ENCODE measurements at places on chromosomes 16 and 17.

DNA sequence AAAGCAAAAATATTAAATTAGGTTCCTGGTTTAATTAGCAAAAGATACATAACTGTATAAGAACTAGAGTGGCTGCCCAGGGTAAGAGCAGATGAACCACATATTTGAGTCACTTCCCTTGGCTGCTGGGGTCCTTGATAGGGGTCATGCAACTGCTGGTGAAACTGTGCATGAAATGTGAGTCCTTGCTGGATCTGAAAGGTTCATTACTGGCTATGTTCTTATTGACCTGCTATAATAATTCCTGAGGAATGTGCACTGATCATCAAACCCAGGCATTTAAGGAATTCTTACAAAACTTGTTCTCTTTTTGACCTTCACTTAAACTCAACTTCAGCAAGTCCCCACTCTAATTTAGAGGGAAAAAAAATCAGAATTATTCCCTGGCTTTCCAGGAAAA is 183.4 kb downstream of the ZNF18 start:
- DNase-seq, result no peak

DNA sequence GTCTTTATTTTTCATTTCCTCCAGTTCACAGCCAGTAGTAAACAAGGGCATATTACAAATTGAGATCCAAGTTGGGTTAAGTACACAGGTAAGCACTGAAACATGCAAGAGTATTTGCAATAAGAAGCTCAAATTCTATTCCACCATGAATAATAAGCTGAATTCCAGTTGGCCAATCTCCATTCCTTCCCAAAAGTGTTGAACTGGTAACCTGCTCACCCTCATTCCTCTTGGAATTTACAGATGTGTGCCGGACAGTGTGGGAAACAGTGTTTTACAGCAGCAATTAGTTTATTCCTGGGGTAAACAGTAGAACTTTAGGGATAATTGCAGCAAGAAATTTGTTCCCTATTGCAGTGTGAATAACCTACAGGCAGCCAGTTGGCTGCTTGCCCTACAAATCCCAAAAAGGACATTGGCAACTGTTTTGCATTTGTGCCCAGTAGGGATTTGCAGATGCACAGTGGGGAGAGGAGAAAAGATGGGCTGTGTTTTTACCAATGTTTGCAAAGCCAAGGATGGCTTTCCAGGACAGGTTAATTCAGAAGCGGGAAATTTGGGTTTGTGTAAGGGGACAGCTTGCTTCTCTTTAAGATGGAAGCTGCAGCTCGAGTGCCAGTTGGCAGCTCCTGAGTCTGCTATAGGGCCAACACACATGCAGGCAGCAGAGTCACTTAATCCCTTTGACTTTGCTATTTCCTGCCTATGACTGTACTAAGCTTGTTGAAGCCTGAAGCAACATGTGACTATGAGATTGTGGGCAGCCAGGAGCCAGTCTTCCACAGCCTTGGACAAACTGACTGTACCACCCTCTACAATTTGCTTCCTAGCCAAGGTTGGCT is 318.9 kb downstream of the MAP2K6 start:
- no peak for DNase-seq

DNA sequence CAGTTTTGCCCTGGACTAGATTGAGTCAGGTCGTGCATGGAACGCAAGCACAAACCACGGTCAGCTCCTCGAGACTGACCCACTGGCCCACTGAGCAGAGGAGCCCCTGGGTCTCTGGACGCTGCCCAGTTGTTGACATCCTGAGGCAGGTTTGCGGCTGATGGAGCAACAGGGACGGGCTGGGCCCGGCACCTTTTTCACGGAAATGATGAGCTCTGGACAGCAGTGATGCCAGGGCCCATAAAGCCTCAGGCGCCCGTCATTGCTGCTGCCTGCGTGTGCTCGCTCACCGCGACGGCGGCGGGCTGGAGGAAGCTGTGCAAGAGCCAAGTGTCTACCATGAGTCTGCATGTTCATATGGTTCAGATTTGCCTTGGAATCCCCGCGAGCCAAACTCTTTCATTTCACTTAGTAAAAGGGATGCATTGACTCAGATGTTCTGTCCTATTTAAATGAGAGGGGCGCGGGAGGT is 30.8 kb upstream of the CRISPLD2 start:
- DNase-seq, result no peak

DNA sequence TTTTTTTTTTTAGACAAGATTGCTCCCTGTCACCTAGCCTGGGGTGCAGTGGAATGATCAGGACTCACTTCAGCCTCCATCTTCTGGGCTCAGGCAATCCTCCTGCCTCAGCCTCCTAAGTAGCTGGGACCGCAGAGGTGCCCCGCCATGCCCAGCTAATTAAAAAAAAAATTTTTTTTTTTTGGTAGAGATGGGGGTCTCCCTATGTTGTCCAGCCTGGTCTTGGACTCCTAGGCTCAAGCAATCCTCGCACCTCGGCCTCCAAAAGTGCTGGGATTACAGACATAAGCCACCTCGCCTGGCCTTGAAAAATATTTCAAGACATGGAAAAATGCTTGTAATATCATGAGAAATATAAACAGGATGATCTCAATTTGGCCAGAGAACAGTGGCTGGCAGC is 42.9 kb downstream of the HAPSTR1 start:
- DNase-seq, result no peak

DNA sequence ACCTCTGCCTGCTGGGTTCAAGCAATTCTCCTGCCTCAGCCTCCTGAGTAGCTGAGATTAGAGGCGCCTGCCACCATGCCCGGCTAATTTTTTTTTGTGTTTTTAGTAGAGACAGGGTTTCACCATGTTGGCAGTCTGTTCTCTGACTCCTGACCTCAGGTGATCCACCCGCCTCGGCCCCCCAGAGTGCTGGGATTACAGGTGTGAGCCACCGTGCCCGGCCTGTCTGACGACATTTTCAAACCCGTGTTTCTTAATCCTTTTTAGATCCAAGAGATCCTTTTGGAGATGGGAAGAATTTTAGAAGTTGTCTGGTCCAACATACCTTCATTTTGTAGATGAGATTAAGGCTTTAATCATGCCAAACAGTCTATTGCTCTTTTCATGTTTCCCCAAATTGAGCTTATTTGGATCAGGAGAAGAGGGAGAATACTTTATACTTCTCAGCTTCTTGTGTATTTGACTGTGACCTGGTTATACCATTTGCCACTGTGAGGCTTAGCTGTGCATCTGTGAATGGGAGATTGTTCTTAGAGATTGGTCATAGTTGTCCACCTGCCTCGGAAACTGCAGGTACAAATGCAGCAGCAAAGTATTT is 25.8 kb downstream of the USP10 start:
- no peak for DNase-seq

GRCh38 chr17:31530391-31530985 is 139.0 kb downstream of the RAB11FIP4 start:
- DNase-seq, result no peak

- DNase-seq, result no peak
Measured at GRCh38 chr17:46733837-46734475, 84.5 kb downstream of the WNT3 start.

DNA sequence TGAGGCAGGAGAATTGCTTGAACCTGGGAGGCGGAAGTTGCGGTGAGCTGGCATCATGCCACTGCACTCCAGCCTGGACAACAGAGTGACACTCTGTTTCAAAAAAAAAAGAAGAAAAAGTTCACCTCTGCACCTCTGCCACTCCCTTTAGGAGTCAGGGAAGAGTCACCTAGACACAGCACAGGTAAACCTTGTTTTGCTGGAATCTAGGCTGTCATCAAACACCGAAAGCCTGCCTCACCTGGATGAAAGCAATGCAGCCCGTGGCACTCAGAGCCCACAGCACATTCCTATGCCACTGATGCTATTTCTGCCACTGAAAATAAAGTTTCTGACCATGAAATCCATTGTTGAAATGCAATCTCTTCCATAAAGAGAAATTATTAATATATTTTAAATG is 22.2 kb downstream of the CFAP52 start:
- DNase-seq, result no peak

DNA sequence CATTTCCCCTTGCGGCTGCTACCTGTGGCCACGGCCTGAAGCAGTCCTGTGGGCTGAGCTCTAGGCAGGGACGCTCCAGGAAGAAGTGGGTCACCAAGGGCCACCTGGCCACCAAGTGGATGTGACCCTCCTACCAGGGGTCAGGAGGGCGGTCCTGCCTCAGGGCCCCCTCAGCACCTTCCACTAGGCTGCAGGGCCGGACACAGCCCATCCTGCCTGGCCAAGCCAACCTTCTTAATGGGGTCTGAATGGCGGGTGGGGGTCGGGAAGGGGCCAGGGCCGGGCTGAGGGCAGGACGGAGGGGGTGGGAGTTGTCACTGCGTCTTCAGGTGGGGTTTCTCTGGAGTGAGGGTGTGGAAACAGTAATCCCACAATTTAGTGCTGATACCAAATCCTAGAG is 13.2 kb upstream of the MLKL start:
- DNase-seq, result no peak

- DNase-seq, result no peak
Measured at GRCh38 chr17:19644493-19645210, 3.9 kb upstream of the ALDH3A2 start.

DNA sequence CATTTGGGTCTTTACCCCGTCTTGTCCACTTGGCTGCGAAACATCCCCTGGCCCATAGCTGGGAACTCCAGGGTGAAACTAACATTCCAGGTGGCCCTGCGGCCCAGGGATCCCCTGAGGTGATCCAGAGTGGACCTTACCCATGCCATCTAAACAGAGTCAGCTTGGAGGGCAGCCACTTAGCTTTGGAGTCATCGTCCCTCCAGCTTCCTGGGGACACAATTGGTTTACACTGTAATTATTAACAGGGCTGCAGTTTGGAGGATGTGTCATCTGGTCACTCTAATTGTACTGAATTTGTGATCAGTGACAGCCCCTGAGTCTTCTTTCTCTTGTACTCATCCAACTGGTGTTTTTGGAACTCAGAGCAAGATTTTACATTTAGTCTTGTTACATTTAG is 149.9 kb downstream of the ENGASE start:
- DNase-seq, result no peak

GRCh38 chr17:44439168-44439567 is 49.7 kb upstream of the ITGA2B start:
- no peak for DNase-seq

DNA sequence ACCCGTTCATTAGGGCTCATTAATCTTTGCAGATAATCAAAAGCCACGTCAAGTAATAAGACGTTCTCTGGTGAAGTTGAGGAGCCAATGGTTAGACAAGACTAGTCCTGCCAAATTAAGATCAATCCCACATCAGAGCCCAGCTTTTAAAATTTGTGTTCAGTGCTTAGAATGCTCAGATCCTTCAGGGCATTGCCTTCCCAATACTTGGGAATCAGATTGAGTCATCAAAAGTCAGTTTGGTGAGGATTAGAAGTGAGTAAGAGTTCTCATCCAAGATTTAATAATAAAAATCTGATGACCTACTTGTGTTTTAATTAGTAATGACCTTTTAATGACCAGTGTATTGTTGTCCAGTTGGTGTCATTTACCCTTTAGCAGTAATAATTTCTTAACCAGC is 19.8 kb downstream of the MAP2K4 start:
- no peak for DNase-seq

DNA sequence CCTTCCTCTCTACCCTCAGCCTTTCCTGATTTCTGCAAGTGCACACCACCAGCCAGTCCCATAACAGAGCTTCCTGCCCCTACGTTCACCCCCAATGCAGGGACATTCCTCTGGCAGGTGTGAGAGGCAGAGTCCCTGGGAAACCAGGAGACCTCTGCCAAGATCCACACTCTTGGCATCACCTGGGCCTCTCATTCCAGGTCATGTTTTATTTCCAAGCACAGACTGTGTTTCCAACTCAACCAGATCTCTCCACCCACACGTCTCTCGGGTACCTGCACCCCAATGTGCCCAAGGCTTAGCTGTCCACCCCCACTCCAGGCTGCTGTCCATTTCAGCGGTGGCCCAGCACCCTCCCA is 21.0 kb upstream of the PHB1 start:
- no peak for DNase-seq

DNA sequence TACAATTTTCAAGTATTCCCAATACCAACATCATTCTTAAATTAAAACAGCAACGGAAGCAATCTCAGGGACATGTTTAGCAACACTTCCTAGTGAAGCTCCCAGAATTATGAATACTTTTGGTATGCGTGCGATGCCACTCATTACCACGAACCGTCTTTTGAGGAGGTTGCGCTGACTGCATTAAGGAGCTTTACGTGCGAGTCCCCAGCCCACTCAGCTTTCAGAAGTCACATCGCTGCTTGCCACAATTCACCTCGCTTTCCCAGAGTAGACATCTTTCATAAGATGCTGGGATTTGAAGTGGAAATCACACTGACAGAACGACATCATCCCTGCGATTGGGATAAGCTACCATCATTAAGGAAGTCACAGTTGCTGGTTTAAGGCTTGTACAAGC is 441.6 kb upstream of the HSBP1 start:
- DNase-seq, result no peak

DNA sequence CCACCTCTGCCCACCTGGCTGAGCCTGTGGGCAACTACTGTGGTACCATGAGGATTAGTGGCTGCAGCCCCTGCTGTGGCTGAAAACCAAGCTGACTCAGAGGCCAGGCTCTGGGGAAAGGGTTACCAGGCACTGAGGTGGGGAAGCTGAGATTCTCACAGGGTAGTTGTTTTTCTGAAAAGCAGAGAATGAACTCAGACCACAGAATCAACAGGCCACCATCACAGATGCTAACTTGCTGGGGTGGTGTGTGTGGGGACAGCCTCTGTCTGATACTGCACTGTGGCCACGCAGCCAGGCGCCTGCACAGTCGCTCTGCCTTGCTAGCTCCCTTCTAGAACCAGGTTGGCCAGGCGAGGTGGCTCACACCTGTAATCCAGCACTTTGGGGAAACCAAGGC is 28.8 kb downstream of the NPLOC4 start:
- no peak for DNase-seq

- no peak for DNase-seq
Measured at GRCh38 chr16:75379911-75380847, 53.1 kb downstream of the CFDP1 start.

DNA sequence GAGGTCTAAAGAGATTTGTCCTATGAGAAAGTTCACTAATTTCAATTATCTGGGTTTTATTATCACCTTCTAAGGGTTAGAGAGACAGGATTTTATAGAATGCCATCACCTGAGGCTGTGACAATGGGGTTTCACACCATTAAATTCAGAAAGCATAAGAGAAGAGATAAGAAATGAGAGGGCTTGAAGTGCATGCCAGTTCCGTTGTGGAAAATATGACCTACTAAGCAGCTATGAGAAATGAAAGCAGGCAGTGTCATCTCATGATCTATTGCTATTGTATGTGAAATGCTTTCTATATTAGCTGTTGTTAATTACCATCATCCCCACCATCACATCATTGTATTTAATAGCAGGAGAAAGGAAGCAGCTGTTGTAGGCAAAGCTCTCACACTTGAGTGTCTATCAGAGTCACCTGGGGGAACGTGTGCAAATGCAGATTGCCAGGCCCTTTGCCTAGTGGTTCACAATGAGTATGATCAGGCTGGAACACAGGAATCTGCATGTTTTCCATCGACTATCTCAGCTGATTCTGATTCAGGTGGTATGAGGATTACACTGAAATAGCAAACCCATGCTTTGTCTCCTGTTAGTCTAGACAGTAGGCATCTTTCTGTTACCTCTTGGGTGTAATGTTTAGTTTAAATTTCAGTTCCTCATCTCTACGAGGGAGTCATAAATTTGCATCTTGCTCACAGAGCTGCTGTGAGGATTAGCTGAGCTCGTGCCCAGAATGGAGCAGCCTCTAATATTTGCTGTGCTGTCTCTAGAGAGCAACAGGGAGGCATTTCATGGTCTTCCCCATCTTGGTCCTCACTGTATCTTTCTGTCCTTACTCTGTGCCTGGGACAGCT is 256.4 kb downstream of the CDH13 start:
- DNase-seq, result peak; percentile 28

Measured in NCI-H748 treated with DMSO at 0.1 percent for 48 hours (cell line).